ENCODE measurements at places on chromosomes 4 and X. TPM values are rescaled to one million over a fixed set of nuclear protein-coding genes. Genes with fewer than 3 reads are reported as not detected.
A peak's percentile ranks its signal among the peaks of the same experiment; 100 is the strongest.

DNA sequence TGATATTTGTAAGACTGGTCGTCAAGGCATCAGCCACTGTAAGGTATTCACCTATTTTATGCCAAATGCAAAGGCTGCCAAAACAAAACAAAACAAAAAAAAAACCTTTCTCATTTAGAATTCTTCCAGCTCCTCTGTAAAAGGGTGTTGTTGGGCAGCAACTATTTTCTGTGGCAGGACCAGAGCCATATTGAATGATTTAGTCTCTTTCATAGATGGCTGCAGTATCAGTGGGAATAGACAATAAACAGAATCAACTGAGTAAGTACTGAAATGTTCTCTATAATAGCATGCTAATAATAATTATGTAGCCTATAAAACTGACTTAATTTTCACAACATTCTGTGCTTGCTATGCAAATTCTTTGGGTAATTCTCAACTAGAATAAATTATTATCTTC lies 389.7 kb upstream of the PABPC4L start:
- DNase-seq, result no peak

- DNase-seq, result no peak
These were observed 522.8 kb downstream of the GLUD2 start for GRCh38 chrX:121570072-121570841.

GRCh38 chr4:15164571-15164970 lies 162.3 kb downstream of the CPEB2 start:
- no peak for DNase-seq

DNA sequence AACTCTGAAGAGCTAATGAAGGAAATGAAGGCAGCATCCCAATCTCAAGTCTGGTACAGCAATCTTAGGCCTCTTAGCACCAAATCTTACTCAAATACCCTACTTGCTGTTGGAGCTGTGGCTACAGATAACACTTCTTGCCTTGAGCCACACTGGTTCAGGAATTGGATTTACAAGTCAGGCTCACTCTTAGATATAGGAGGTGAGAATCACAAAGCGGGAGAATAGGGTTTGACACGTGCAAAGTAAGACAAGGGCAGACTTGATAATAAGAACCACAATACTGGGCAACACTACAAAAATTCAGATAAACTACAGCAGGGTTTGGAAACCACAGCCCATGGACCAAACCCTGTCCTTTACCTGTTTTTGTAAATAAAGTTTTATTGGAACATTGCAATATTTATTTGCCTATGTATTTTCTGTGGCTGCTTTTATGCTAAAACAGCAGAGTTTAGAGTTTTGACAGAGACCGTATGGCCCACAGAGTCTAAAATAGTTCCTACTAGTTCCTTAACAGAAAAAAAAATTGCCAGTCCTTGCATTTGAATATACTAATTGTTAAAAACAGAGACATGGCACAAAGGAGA lies 9.3 kb upstream of the CUL4B start:
- no peak for DNase-seq

GRCh38 chr4:46947541-46947940 lies 38.5 kb upstream of the COX7B2 start:
- DNase-seq, result no peak

GRCh38 chr4:168480931-168481611 lies 779 bp upstream of the DDX60L start:
- peak; percentile 29 for DNase-seq

DNA sequence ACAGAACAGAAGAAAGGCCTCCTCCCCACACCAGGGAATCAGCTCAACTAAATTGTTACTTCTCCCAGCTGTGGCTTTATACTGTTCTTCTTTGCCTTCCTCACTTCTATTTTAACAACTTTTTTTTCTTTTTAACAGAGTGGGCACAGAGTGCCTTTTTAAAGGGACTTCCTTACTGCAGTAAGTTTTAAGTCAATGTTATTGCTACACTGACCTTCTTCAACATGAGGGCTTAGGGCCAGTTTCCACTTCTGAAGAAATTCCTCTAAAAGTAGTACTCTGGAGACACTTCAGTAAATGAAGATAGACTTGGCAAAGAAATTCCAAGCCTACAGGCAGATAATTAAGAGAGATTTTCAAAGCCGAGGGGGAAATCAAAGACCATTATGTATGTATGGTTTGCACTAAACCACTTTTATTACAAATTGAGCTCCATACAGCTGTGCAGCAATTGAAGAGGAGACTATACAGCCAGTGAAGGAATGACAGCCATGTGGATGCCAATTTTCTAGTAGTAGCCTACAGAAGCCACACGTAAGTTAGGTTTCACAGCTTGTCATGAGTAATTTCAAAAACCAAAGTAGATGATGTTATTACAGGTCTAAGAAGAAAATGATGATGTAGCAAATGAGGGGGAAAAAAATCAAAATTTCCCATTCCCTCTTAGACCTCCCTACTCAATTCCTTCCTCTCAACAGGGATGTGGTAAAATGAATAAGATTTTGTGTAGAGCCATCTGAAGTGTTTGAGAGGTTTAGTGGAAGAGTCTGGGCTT lies 36.9 kb upstream of the RASGEF1B start:
- DNase-seq, result no peak

GRCh38 chrX:64842492-64842891 lies 133.8 kb downstream of the ZC4H2 start:
- no peak for DNase-seq

GRCh38 chr4:113825272-113825671 lies 63.7 kb upstream of the CAMK2D start:
- DNase-seq, result no peak

DNA sequence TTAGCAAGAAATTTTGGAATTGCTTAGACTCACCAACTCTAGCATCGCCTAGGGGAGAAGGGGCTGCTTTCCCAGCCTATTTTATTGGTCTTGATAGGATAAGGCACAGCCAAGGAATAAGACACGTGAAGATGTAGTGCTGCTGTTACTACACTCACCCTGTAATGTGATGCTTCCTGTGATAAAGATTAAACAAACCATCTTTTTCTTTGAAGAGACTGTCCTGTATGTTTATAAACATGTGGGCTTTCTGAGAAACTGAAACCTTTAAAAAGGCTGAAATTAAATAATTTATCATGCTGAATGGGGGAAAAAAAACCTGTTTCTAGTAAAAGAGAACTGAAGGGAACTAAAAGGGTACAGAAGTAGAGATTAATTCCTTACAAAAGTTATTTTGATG lies 13.2 kb downstream of the TAPT1 start:
- no peak for DNase-seq

- DNase-seq, result no peak
These were observed 19.1 kb downstream of the CD99 start for GRCh38 chrX:2710041-2710840.

DNA sequence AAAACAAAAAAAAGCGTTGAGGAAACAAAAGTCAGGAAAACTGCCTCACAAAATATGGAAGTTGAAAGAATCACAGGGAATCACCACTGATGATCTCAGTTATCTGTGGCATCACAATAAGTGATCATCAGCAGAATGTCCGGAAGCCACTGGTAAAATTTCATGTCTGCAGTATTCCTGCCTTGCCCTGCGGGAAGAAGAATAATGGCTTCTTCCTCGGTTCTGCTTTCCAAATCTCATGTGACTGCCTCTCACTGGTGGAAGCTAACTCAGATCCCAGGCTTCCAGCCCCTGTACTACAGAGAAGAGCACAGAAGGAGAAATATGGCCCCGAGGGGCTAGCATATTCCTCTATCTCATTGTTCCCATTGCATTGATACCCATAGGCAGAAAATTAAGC lies 12.7 kb upstream of the ZNF330 start:
- no peak for DNase-seq

DNA sequence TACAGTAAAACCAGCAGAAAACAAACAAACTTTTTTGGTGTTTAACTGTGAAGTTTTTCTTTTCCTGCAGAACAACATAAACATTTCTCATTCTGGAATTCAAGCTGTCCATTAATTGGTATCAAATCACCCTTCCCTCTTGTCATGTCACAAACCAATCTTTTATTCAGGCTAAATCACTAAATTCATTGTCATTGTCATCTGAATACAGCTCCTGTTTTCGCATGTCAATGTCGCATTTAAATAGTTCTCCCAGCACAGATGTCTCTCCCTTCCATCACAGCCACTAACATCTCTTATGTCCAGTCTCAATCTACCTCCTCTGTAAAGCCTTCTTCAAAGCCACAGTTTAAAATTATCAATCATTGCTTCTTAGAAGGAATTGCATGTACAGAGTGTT lies 192.1 kb upstream of the PCDH10 start:
- DNase-seq, result no peak

- no peak for DNase-seq
These were observed 83.9 kb upstream of the FAM9B start for GRCh38 chrX:9117851-9118250.

DNA sequence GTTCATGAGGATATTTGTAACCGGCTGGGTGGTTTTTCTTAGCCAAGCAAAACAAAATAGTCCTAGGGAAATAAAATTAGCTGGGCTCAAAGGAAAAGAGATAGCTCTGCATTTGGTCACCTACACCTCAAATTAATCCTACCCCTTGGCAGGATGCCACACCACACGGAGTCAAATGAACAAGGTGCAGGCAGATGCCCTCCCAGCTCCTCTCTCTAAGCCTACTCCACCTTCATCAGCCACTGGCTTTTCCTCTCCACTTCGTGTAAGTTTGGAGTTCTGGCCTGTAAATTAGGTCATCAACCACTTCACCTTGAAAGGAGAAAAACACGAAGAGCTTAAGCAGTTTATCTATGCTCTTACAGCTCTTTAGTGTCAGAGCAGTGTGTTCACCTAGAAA lies 1.4 kb downstream of the DDIT4L start:
- DNase-seq, result no peak

DNA sequence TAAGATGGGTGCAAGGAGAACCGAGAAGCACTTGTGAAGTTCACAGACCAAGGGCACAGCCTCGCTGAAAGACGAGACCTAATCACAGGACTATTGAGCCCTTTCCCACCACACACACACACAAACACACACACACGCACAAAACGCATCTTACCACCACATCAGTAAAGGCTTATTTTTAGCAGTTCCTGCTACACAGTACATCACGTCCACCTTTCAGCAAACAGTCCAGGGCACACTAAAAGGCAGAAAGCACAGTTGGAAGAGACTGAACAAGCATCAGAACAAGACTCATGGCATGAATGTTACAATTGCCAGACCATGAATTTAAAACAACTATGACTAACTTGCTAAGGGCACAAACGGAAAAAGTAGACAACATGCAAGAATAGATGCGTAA lies 83.6 kb upstream of the MAPK10 start:
- no peak for DNase-seq

DNA sequence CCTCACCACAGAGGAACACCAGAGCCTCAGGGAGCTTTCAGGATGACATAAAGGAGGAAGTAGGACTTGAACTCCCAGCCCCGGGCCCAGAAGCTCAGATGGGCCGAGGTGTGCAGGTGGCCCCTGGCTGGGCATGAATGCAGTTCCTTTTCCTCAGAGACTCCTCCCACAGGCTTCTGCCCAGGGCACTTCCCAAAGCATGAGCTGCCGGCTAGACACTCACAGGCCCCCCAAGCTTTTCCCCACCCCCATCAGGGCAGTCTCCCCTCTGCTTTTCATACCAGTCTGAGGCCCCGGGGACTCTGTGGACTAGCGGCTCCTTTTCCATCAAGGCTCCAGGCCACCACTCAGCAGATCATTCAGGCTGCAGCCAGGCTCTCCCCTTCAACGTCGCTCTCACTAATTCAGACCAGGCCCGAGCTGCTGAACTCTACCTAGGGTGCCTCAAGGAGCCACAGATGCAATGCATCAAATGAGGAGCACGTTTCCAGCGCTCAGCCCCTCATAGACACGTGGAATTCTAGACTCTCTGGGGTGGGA lies 36.9 kb downstream of the HMX1 start:
- no peak for DNase-seq

GRCh38 chrX:17814557-17814956 lies 46.5 kb downstream of the RAI2 start:
- no peak for DNase-seq

GRCh38 chr4:108881986-108882385 lies 119.1 kb upstream of the ETNPPL start:
- no peak for DNase-seq

The RGN gene
- polyA plus RNA-seq, result 4.7 TPM

The PCGF3 gene
- polyA plus RNA-seq, result 77.9 TPM

The PAGE4 gene
- polyA plus RNA-seq, result 1.3 TPM
